ENCODE measurements at places on chromosomes 2 and 18.
A peak's percentile ranks its signal among the peaks of the same experiment; 100 is the strongest.

- no peak for DNase-seq
These were observed 184.3 kb downstream of the RPIA start for GRCh38 chr2:88875736-88876135.

DNA sequence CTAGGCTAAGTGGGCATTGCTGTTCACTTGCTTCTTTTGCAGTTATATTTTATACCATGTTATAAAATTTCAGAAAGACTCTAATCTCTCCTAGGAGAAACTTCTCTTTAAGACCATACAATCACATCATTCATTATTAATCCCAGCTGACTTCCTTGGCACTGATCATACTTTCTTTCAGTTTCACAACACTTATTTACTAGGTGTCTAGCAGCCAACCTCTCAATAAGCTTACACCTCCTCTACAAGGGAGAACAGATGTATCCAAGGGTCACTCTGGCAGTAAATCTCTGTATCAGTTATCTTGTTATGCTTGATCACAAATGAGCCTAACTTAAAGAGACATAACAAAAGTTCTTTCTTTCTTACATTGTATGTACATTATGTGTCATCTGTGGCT is 69.8 kb upstream of the EPB41L5 start:
- no peak for DNase-seq

DNA sequence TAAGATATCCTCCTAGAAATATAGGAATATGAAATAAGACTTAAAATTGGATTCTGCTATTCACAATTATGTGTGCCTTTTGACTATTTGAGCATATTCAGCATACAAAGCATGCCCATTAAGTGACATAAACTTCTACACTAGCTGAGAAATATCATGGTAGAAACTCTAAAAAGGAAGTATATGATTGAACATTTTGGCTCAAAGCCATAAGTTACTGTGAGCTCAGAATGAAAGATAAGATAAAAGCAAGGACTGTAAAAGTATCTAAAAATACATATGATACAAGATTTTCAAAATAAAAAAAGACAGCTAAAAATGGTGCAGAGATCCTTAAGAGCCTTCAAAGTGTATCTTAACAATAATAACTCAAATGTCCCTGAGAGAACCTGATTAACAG is 340.5 kb upstream of the SLC39A10 start:
- no peak for DNase-seq

DNA sequence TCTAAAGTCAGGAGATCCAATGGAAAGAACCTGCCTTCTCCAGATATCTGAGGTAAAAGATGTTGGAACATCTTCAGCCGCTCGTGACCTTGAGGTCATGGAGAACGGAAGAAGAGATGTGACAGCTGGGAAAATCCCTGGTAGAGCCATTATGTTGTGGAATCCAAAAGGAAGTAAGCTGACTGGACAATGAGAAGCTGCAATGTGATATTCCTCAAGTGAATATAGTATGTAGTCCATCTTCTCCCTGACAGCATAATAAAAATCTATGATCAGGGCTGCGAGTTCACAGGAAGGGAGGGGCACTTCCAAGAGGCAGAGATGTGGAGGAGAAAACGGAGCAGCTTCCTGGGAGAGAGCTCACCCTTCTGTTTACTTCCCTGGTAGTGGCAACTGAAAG is 201.0 kb upstream of the SP5 start:
- DNase-seq = no peak

DNA sequence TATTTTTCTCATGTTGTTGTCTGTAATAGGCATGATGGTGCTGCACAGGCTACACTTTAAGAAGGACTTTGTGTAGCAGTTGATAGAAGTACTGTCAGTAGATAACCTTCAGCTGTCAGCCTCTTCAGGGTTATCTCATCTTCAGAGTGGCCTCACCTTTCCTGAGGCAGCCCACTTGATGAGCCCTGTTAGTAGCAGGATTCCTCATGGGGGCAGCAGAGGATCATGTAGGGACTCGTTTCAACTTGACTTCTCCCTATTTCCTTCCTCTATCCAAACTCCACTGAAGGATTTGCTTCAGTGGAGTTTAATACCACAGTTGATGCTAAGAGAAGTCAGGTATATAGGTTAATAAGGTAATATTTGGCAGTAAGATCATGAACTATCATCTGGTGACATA is 530.3 kb upstream of the FSIP2 start:
- DNase-seq = peak; percentile 55

- no peak for DNase-seq
These were observed 1017.6 kb upstream of the PIK3C3 start for GRCh38 chr18:40937386-40937785.

DNA sequence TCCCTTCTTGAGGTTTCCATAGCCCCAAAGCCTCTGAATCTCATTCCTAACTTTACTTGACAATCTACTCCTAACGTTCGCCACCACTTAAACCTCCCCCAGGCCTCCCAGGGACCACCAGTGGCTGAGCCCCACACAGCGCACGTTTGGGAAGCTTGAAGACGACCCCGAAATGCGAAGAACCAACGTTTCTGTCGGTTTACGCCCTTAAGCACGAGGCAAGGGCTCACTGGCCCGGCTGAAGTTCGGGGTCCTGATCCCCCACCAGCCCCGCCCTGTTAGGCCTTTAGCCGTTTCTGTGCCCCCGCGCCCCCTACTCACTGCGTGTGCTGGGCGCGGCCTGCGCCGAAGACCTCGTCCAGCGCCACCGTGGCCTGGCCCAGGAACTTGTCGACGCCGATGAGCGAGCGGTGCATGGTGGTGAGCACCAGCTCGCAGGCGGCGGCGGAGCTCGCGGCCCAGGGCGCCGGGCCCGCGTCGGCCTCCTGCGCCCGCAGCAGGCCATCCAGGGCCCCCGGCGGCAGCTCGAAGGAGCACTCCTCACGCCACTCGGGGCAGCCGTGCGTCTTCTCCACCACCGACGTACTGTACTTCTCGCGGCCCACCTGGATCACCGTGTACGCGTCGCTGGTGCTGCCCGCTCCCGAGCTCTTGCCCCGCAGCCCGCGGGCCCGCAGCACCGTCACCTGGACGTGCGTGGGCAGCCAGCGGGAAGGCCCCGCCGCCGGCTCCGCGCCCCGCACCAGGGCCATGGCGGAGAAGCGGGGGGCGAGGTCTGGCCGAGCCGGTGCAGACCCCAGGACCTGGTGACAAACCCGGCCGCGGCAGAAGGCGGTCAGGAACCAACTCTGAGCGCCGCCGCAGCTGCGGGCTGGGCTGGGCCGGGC is 479 bp downstream of the RAB11FIP5 start:
- DNase-seq = peak; percentile 29

GRCh38 chr2:234852941-234853340 is 98.9 kb upstream of the SH3BP4 start:
- DNase-seq = no peak

GRCh38 chr18:22796113-22796512 is 137.0 kb upstream of the RBBP8 start:
- no peak for DNase-seq

DNA sequence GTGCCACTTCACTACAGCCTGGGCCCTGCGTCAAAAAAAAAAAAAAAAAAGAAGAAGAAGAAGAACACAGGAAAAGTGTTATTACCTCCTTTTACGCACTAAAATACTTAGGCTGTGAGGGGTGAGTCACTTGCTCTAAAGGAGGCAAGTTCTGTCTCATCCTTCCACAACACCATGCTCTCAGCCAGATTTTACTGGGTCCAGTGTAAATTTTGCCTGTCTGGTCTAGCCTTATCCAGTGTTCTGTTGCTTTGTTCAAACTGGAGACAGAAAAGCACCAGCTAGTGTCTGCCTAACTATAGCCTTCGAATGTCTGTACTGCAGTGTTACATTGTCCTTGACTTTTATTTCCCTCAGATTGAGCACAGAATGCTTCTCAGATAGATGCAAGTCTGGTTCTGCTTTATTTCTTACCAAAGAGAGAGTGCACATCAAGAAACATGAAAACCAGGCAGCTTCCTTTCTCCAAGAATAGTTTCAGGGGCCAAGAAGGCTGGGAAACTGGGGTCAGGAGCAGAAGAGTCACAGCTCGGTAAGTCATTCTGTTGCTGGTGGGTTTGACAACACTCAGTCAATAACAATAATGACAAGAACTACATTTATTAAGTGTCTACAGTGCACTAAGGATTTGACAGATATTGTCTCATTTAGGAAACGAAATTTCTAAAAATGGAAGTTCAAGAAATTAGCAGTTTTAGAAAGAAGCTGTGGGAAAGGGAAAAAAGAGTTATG is 3.1 kb upstream of the MSGN1 start:
- DNase-seq = peak; percentile 34

- no peak for DNase-seq
These were observed 160.5 kb downstream of the TMEM163 start for GRCh38 chr2:134558208-134558830.

- DNase-seq = no peak
These were observed 530.0 kb upstream of the ID2 start for GRCh38 chr2:8151888-8152287.

- DNase-seq = no peak
These were observed 34.0 kb downstream of the CCNT2 start for GRCh38 chr2:134952608-134953007.

- DNase-seq = peak; percentile 43
These were observed 63.5 kb upstream of the THOC1 start for GRCh38 chr18:331221-331821.
